ENCODE measurements at places on chromosomes 1 and 21.

DNA sequence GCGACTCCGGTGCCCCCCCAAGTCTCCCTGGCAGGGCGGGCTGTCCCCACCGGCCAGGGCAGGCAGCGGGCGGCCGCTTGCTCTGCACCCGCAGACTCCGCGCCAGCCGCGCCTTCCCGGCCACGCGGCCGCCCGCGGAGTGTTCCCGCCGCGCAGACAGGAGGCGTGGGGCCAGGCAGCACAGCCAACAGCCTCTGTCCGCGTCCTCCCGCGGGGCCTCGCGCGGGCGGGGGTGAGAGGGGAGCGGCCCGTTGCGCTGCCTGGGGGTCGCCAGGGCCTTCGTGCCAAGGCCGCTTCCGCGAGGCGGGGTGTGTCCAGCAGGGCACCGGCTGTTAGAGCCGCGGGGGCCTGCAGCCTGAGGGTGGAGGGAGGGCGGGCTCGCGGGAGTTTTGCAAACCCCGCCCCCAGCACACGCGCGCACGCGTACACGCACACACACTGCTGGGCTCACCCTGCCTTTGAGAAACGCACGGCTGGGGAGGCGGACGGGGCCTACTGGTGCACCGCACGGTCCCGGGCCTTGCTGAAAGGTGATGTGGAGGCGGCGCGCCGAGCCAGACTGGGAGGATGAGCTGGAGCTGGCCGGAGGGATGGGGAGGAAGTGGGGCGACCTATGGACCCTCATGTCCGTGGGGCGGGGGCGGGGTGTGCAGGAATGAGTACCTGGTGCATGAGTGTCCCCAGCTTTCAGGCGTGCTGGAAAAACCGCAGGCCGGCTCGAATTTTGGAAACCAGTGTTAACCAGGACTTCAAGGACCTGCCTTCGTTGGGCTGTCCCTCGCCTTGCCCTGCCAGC is 41.5 kb downstream of the KIAA1614 start:
- DNase-seq = peak; percentile 83

- DNase-seq = no peak
These were observed 64.1 kb upstream of the LAX1 start for GRCh38 chr1:203700901-203701300.

- no peak for DNase-seq
These were observed 146.0 kb upstream of the JUN start for GRCh38 chr1:58929671-58930325.

GRCh38 chr1:47438165-47439016 is 547 bp downstream of the FOXD2 start:
- DNase-seq = peak; percentile 47

GRCh38 chr1:60569189-60569588 is 495.6 kb upstream of the C1orf87 start:
- DNase-seq = no peak

GRCh38 chr1:230909974-230910754 is 41.8 kb upstream of the C1orf198 start:
- no peak for DNase-seq

DNA sequence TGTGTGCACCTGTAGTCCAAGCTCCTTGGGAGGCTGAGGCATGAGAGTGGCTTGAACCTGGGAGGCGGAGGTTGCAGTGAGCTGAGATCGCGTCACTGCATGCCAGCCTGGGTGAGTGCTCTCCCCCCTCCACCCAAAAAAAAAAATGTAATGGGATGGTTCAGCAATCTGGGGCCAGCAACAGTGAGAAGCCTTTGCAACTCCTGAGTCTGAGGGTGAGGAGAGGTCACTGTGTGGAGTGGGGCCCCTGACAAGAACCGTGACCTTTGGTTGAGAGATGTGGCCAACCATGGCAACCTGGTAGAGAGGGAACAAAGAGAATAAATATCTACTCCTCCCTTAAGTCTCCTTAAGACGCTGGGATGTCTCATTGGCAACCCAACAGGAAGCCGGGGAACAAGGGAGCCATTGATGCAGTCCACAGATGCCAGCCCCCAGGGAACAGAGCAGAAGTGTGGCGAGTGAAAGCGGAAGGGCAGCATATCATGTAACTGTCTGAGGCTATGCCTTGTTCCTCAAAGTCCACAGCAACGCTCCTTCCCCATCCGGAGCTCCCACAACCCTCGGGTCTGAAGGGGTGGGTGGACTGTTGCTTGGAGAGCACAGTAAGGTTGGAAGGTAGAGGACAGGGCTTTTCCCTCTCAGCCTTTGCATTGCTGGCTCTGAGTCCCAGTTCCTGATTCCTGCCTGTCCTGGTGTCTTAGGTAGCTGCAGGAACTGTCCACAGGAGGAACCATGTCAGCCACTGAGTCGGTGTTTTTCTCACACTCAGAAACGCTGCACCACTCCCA is 8.3 kb downstream of the TRNP1 start:
- no peak for DNase-seq

DNA sequence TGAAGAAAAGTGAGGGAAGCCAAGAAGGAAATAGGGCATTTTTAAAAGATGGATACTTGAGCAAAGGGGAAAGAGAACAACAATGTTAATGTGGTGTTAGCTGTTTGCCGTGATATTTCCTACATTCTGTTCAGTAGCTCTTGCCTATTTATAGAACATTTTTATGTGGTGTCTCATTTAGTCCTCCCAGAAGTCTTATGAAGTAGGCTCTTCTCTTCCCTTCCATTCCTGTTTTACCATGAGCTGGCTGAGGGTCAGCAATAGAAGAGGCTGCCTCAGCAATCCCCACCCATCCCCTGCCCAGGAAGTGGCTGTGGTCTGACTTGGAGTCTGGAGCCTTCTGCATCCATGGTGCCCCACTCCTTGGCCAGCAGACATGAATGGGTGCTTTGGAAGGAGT is 60.1 kb downstream of the KIAA0040 start:
- no peak for DNase-seq

GRCh38 chr1:162530307-162530987 is 31.1 kb upstream of the UAP1 start:
- peak; percentile 66 for DNase-seq

GRCh38 chr21:36861595-36862323 is 104.7 kb downstream of the HLCS start:
- no peak for DNase-seq

GRCh38 chr1:229184066-229184465 is 86.8 kb upstream of the RAB4A start:
- DNase-seq = no peak

DNA sequence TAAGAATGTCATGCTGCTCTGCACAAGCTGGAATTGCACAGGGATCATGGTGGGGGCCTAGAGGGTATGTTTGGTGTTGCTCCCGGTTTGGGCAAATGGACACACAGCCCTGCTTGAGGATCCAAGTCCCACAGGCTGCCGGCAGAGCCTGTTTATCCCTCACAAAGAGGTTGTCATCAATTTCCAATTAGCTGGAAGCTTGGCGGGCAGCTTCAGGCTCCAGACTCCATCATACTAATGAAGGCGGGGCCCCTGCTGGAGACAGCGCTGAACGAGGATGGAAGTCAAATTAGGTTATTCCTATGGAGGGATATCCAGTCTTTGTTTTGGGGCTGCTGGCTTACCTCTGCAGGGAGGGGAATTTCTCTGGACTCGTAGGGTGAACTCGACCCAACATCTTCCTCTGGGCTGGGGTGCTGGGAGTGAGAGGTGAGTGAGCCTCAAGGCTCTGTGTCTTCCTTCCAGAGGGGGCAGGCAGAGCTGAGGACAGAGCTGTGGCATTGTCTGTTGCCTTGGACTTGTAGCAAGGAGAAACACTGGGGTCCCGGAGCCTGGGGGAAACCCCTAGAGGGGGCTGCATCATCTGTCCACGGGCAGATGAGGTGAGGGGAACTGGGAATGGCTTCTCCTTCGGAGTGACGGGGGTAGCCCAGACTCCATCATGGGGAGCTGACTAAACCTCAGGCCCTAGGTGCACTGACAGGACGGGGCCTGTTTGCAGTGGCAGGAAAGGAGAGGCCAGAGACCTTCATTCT is 24.9 kb upstream of the PARP1 start:
- DNase-seq = no peak

- no peak for DNase-seq
These were observed 49.6 kb downstream of the SLC37A1 start for GRCh38 chr21:42563261-42563660.

GRCh38 chr1:3049164-3049563 is 19.8 kb upstream of the PRDM16 start:
- no peak for DNase-seq

DNA sequence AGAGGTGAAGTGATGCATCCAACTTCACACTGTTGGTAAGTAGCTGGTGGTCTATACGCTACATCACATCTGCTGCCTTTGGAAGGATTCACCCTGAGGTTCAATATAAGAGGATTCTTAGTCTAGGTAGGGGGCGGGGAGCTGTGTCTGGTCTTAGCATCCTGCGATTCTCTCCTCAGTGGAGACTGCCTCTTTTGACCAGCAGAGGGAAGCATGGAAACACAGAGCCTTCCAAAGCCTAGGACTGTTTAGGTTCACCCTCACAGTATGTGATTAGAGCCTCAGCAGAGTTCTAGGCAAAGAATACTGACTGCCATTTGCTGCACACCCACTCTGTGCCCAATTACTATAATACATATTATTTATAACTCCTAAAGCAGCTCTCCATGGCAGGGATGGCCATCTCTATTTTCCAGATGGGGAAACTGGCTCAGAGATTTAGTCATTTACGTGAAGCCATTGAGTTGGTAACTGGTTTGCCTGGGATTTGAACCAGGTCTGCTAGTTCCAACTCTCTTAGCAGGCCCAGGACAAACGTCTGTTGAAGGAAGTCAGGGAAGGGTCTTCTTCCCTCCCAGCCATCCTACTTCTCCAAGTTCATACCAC is 28.9 kb upstream of the EFCAB14 start:
- DNase-seq = peak; percentile 20

DNA sequence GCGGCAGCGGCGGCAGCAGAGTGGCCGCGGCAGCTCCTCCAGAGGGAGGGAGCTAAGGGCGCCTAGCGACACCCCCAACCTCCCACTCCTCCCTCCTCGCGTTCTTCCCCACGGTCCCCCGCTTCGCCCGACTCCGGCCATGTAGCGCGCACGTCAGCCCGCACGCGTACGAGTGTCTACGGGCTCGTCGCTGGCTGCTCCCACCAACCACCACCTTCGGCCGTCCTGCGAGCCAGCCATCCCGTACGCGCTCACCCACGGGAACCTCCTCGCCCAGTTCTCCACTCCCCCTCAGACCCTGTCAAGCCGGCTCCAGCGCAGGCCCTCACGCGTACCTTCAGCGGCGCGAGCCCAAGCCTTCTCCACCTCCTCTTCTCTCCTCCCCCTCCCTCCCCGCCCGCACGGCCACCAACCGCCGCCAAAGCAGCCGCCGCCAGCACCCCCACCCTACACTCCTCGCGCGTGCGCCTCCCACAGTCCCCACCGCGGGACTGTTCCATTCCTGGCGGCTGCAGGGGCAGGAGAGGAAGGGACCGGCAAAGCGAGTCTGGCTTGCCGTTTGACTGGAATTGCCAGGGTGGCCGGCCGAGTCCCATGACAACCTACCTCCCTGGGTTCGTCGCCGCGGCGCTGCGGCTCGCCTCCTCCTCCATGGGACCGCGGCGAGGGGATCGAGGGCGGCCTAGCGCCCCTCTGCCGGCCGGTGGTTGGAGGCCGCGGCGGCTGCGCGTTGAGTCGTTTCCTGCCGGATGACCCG is at the start of gene YY1AP1:
TSS of gene YY1AP1 (minus strand) at position 451 of the 757 bp plus-strand sequence. CDS start 8,338 bp downstream, outside the sequence.
- DNase-seq = peak; percentile 95

DNA sequence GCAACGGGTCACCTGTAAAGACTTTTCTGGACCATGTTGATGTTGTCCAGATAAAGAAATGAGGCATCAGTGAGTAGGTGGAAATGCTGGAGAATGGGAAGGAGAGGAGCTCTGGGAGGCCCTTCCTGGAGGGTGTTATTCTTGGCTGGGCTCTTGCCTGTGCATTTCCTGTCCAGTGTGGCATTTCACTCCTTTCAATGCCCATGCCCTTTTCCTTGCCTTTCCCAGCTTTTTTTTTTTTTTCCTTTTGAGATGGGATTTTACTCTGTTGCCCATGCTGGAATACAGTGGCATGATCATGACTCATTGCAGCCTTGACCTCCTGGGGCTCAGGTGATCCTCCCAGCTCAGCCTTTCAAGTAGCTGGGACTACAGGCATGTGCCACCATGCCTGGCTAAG is 11.8 kb downstream of the NOS1AP start:
- no peak for DNase-seq

- peak; percentile 42 for DNase-seq
These were observed 19.3 kb downstream of the AHCYL1 start for GRCh38 chr1:110003747-110004428.

DNA sequence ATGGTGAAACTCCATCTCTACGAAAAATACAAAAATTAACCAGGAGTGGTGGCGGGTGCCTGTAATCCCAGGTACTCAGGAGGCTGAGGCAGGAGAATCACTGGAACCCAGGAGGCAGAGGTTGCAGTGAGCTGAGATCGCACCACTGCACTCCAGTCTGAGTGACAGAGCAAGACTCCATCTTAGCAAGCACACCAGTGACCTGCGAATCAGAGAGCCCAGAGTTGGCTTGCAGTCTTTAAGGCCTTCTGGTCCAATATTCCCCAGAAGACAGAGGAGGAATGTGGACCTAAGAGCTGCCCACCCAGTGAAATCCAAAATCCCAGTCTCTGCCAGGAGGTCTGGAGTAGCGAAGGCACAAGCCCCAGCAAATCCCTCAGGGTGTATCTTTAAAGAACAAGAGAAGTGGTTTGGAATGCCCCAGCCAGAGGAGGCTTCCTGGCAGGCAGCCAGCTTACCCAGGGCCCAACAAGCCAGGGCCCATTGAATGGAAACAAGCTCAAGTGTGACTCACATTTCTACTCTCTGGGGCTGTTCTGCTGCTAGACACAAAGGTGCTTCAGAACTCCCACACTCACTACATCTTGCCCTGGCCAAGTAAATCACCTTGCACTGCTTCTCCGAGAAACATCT is 23.9 kb downstream of the GPR161 start:
- DNase-seq = peak; percentile 43

DNA sequence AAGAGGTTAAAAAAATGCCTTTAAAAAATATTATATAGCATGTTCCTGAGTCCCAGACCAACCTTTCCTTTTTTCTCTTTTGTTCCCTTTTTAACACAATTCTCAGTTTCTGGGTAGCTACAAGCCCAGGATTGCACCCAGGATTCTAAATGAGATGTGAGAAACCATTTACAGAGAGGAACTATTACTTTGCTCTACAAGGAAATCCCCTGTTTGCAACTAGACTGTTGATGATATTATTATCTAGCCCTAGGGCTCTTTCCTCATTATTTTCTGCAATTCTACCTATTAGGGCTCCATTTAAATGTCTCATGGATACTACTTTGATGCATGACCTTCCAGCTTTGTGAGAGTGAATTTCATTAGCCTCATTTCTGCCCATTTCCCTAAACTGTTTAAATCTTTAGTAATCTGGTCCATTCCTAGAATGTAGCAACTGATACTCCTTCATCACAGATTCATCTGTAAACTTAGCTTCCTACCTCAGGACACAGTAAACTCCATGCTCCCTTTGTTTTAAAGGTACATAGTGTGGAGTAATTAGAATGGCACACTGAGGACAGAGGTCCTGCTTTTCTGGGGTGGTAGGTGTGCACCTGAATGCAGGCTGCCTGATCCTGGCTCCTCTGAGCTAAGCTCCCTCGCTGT is 7.1 kb upstream of the KIF14 start:
- DNase-seq = peak; percentile 26
